Fibroblast of skin of abdomen (primary cell): ENCODE measurements at places on chromosomes 3 and 15.

- DNase-seq: no peak
Measured at GRCh38 chr15:48631176-48631770, 14.2 kb downstream of the FBN1 start.

DNA sequence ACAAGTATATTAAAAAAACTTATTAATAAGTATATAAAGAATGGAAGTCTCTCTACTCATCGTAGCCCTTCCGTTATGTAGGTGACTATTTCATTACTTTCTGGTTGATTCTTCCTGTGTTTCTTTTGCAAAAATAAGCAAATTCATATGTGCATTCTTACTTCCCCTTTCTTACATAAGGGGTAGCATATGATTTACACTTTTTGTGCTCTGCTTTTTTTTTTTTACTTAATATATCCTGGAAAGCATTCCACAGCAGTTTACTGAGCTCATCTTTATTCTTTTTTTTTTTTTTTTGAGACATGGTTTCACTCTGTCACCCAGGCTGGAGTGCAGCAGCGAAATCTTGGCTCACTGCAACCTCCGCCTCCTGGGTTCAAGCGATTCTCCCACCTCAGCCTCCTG, 12.9 kb downstream of the SCAMP5 start:
- no peak for DNase-seq

DNA sequence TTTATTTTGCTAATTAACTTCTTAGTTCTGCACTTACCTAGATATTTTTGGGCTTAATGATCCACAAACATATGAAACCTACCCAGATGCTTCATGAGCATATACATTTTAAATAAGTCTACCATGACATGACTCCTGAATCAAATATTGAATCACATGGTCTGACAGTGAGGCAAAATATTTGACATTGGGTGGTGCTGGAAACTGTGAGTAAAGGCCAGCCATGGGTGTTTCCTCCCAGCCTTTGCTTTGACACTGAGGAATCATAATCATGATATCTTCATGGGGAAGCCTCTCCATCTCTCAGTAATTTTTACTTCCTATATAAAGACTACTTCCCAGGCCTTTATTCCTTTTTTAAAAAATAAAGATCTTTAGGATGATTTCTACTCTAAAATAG, 22.8 kb upstream of the SSR3 start:
- DNase-seq: peak; percentile 27

GRCh38 chr15:39834256-39834655, 51.6 kb upstream of the FSIP1 start:
- DNase-seq: peak; percentile 59

GRCh38 chr3:13891492-13892073, 11.7 kb upstream of the WNT7A start:
- no peak for DNase-seq

- DNase-seq: no peak
Measured at GRCh38 chr15:66721020-66721419, 19.0 kb downstream of the SMAD6 start.

- no peak for DNase-seq
Measured at GRCh38 chr3:101166150-101166549, 154.2 kb downstream of the IMPG2 start.

DNA sequence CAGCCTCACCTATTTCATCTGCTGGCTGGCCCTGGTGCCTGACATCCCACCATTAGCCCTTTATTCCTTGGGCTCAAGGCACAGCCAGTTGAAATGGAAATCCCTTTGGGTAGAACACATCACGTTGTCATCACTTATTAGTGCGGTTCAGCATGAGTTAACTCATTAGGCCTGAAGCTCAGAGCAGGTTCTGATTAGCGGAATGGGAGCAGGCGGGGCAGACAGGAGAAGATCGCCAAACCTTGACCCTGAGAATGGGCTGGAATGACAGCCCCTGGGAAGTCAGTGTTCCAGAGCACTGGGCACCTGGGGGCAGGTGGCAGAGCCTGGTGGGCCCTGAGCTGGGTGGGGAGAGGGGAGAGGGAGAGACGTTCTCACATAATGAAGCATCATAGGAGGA, 5.8 kb downstream of the ITGA11 start:
- no peak for DNase-seq

- no peak for DNase-seq
Measured at GRCh38 chr3:180922242-180922641, 9.8 kb downstream of the FXR1 start.

- no peak for DNase-seq
Measured at GRCh38 chr3:20125897-20126296, 60.1 kb downstream of the SGO1 start.

DNA sequence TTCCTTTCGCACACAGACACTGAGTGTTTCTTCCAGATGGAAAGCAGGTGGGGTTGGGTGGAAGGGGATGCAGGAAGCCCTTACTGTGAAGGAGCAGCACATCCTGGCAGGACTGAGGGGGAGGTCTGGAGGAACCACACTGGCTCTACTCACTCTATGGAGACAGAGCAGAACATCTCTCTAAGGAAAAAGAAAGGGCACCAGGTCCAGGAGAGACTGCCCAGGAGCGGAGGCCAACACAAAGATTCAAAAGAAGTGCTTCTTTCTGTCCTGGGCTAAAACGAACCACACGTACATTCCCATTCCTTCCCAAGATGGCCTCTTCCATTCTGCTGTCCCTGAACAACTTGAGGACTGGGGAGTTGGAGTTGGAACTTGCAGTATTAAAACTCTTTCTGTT, 13.8 kb upstream of the VIPR1 start:
- DNase-seq: no peak

DNA sequence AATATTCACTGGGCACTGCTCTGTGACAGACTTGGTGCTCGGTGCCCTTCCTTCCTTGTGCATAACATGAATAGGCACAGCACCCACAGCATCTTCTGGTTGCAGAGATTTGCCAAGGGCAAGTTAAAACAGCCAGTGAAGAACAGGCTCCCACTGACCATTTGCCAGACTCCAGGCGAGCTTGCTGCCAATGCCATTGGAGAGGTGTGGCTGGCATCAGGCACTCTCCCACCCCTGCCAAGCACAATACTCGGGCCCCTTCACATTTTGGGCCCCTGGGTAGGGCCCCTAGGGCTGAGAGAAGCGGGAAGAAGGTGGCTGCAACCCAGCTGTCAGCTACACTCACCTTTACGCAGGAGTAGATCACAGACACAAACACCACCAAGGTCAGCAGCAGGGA, 112.1 kb downstream of the SEC22A start:
- no peak for DNase-seq

DNA sequence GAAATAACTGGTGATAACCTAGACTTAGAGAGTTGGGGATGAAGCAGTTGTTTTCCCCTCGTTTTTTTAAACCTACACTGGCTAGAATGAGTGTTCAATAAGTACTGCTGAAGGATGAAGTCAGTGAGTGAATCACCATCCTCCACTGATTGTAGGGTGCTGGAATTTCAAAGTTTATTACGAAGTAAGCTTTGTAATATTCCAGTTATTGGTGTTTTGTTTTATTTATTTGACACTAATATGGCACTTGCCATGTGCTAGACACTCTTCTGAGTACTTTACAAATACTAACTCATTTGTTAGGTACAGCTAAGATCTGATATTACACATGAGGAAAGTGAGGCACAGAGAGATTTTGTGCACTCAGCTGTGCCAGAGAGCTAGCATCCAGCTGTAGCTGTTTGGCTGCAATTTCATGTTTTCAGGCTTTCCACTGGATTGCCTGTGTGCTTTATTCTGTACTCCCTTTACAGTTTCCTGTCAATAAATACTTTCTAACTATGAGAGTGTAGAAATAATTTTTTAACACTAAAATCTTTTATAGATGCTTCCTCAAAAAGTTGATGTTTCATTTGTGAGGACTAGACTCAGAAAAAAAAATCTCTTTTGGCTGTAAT, 5.8 kb downstream of the MAP2K5 start:
- peak; percentile 30 for DNase-seq

GRCh38 chr3:138625707-138626365, 17.3 kb downstream of the FAIM start:
- peak; percentile 20 for DNase-seq
